Activated CD4-positive, CD25-positive, alpha-beta regulatory T cell (primary cell): ENCODE measurements at places on chromosomes 6 and 20.

DNA sequence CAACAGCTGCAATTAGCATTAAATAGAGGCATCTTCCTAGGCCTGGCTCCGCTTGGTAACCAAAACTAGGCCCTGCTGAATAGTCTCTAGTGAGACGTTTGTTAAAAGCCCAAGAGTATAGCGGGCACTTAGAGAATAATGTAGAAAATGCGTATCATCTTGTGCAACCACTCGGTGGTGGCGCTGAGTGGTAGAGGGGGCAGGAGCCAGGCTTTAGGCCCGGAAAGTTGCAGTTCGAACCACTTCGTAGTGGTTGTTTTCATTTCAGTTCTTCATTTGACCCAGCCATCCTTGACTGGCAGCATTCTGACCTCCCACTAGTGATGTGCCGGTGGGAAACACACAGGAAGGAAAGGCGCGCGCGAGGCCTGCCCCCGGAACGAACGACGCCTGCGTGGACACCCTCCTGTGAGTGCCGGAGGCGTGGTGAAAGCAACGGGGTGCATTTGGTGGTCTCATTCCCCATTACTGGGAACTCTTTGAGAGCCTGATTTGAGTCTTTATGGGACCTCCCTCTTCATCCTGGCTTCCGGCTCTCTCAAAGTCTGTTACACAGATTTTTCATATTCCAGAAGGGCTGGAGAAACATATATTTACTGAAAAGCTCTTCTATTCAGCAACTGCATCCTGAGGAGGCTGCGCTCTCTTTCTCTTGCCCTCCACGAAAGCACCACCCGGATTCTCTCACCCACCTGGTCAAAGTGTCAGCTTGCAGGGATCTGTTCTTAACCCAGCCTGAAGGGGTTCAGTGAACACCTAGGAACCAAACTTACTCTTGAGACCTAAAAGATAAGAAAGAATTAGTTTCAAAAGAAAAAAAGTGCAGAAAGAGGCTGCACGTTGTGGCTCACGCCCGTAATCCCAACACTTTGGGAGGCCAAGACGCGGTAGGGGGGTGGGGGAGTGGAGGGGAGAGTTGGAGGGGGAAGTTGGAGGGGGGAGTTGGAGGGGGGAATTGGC, 18.2 kb downstream of the GPX5 start:
- DNase-seq = no peak

DNA sequence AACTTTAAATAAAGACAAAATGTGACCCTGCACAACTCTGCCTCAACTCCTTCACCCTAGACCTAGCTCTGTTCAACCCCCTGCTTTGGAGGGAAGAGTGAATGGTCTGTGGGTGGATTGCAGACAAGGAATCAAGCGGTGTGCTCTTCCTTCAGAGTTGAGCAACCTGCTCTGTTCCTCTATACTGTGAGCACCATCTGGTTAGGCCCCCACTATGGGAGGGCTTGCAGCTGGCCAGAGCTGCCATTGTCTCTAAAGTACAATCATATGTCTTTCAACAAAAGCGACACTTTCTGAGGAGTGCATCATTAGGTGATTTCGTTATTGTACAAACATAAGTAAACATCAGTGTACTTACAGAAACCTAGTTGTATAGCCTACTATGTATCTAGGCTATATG, 406.1 kb upstream of the MARCKS start:
- DNase-seq = no peak

DNA sequence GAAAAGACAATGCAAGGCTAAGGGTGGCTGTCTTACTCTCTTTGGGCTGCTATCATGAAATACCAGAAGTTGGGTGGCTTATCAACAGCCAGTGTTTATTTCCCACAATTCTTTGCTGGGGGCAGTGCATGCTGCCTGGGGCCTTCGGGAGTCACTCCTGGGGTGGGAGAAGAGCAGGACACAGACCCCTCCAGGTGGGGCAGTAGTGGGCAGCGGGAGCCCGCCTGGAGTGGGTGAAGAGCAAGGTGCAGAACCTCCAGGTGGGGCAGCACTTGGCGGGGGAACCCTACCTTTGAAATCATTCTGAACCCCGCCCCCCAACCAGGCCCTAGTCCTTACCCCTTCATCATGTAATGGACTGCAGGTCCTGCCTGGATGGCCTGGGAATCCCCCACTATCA, 69.6 kb upstream of the THBS2 start:
- no peak for DNase-seq

- DNase-seq = no peak
These were observed 86.0 kb downstream of the MYB start for GRCh38 chr6:135267085-135267484.

GRCh38 chr20:32526541-32526940, 58.6 kb downstream of the NOL4L start:
- DNase-seq = no peak

DNA sequence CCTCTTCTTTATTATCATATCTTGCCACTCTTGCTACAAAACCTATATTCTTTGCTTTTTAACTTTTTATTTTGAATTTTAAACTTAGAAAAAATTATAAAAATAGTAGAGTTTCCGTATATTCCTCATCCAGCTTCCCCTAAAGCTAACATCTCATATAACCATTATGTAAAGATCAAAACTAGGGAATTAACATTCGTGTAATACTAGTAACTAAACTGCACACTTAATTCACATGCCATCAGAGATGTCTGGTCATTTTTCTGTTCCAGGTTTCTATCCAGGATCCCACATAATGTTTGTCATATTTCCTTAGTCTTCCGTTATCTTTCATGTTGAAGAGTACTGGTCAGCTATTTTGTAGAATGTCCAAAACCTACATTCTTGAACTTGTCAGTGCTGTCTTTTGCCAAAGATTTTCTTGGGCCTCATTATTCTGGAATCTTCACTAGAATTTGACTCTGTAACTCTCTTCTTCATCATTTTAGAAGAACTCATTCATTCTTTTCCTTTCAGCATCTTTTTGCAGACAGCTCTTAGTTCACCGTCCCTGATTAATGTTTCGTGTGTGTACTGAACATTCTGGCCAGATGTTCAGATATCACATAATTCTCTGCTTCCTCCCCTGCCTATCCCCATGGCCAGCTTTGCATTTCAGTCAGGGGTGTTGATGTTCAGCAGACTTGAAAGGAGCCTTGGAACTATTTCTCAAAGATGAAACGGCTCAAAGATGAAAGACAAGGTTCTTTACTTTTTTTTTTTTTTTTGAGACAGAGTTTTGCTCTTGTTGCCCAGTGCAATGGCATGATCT, 9.4 kb downstream of the CTNNBL1 start:
- DNase-seq = no peak

DNA sequence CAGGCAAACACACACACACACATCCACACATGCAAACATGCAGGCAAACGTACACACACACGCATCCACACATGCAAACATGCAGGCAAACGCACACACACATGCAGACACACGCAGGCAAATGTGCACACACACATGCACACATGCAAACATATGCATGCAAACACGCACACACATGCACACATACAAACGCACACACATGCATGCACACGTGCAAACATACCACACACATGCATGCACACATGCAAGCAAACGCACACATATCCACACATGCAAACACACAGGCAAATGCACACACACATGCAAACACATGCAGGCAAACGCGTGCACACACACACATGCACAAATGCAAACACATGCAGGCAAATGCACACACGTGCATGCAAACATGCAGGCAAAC, 46.9 kb upstream of the RIN2 start:
- no peak for DNase-seq

- no peak for DNase-seq
These were observed 40.9 kb downstream of the GMPR start for GRCh38 chr6:16279243-16279642.

DNA sequence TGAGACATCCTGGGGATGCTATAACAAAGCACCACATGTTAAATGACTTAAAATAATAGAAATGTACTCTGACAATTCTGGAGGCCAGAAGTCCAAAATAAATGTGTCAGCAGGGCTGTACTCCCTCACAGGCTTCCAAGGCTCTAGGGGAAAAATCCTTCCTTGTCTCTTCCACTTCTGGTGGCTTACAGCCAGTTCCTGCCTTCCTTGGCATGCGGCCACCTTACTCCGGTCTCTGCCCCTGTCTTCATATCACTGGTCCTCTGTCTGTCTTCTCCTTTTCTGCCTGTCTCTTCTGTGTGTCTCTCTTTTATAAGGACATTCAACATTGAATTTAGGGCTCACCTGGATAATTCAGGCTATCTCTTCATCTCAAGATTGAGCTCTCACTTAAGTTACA, 155.3 kb upstream of the SYNCRIP start:
- no peak for DNase-seq

DNA sequence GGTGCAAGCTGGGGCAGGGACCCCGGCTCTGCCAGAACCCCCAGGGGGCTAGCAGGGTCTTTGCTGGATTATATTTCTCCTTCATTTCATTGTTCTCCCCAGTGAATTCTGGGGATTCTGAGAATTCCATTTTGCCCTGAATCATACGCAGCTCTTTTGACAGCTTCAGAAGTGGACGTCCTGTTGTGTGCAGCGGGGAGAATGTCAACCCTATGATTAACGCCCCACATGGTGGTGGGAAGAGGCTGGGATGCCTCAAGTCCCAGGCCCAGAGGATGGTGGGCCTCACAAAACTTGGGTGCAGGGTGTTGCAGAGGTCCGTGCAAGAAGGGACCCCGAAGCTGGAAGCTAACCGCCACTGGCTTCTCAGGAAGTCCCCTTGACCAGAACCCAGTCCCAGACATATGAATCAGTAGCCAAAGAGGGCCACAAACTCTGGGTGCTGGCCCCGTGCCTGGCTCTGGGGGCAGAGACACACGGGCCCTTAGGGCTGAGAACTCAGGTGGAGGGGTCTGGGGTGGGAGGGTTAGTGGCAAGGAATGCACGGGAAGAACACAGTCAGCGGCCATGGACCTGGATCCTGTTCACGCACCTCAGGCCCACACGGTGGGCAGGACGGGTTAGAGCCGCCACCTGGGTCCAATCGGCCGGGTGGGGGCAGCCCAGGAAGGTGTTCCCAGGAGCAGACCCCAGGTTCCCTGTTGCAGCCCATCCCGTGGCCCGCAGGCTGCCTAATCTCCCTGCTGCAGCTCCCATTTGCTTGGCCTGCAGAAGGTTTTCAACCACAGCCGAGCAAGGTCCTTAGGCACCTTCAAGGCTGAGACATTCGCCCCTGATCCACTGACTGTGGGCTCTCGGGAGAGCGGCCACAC, 51.2 kb downstream of the YTHDF1 start:
- DNase-seq = no peak

- no peak for DNase-seq
These were observed 64.4 kb upstream of the KCNG1 start for GRCh38 chr20:51087266-51087665.

GRCh38 chr6:75349262-75349984, 64.8 kb upstream of the TMEM30A start:
- no peak for DNase-seq
